ENCODE measurements at places on chromosomes 3 and 15.

DNA sequence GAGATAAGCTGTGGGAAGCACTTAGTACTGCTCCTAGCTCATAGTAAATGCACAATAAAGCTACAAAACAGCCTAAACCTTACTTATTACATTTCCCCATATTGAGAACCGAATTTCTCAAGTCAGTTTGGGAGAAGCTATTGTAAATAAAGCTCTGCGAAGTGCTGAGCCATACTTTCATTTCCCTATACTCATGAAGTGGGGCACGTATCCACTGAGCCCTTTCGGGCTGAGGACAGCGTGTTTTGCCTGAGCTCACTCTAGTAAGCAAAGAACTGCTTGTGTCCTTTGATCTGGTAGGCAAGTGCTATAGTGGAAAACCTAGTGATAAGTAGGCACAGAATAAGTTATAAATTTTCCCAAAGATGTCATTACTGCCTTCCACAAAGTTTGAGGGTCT lies 165.0 kb downstream of the RSL24D1 start:
- no peak for DNase-seq

DNA sequence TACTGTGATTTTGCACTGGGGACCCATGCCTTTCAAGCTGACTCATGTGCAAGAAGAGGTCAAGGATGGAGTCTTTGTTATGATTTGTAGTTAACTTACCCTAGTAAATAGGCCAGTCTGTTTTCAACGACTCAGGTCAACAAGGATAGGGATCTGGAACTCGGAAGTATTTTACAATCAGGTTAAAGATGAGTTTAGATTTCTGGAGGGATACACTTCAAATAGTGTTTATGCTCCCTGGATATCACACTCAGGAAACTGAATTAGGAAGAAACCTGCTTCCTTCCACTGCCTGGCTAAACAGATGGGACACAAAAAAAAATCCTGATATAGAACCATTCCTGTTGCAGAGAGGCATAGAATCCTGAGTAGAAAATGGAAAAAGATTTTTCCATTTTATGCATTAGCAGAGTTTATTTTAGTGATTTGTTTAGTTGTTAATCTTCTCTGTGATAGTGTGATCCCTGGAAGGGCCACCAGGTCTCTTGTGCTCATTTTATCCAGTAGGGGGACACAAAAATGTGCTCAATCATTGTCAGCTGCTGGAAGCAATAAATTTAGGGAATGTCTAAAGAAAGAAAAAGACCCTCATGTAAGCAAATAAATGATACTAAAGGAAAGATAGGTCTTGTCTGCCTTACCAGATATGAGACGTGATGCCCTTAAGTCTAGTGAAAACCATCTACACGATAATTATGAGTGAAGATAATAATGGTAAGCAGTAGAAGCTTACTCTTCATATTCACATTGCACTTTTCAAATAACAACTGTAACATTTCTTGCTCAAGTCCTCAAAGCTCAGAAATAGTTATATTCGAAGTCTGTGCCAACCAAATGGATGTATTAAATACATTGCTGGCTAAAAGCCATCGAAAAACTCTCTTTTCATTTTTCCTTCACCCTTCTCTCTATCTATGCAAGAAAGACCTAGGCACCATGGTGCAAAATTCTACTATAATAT lies 452.1 kb upstream of the KCNMB2 start:
- DNase-seq, result no peak

GRCh38 chr3:11530153-11530721 lies 113.5 kb downstream of the VGLL4 start:
- DNase-seq, result no peak

DNA sequence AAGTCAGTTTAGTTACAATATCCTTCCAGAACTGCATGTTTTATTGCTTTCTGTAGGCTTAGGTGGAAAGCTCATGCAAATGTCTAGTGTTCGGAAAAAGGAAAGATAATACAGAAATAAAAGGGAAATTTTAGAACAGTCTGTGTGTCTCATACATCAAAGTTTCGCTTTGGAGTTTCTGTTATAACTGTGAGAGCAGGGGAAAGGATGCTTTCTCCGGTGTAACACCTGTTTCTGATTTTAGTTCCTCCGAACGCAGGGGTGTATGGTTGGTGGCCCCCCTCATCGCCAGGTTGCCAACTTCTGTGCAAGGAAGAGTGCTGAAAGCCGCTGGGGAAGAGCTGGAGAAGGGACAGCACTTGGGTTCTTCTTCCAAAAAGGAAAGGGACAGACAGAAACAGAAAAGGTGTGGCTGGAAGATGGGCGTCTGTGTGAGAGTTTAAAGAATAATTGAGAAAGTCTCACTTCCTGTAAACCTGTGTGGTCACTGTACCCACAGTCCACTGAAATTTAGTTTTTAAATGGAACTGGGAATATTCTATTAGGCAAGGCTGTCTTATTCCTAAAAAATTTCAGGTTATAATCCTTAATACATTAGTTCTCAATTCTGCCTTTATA lies 6.7 kb downstream of the P2RY12 start:
- DNase-seq, result no peak

- DNase-seq, result no peak
Observed at GRCh38 chr3:48859206-48859605, 11.5 kb upstream of the PRKAR2A start.

- no peak for DNase-seq
Observed at GRCh38 chr15:77143616-77144015, 72.7 kb upstream of the TSPAN3 start.

GRCh38 chr15:38522922-38523321 lies 41.7 kb downstream of the RASGRP1 start:
- DNase-seq, result no peak

- DNase-seq, result no peak
Observed at GRCh38 chr3:107643038-107643883, 120.5 kb downstream of the BBX start.

Data from activated naive CD4-positive, alpha-beta T cell treated with Interleukin-2 at 50 U/mL for 16 hours (primary cell).